Cerebellar cortex (tissue), 1 donor: ENCODE measurements at places on chromosomes 5 and 9.

GRCh38 chr9:125540497-125540896 lies 166.5 kb downstream of the MAPKAP1 start:
- DNase-seq, result no peak

- DNase-seq, result no peak
Observed at GRCh38 chr9:15293804-15294316, 13.2 kb downstream of the TTC39B start.

- no peak for DNase-seq
Observed at GRCh38 chr9:86187121-86187520, 72.3 kb downstream of the C9orf153 start.

DNA sequence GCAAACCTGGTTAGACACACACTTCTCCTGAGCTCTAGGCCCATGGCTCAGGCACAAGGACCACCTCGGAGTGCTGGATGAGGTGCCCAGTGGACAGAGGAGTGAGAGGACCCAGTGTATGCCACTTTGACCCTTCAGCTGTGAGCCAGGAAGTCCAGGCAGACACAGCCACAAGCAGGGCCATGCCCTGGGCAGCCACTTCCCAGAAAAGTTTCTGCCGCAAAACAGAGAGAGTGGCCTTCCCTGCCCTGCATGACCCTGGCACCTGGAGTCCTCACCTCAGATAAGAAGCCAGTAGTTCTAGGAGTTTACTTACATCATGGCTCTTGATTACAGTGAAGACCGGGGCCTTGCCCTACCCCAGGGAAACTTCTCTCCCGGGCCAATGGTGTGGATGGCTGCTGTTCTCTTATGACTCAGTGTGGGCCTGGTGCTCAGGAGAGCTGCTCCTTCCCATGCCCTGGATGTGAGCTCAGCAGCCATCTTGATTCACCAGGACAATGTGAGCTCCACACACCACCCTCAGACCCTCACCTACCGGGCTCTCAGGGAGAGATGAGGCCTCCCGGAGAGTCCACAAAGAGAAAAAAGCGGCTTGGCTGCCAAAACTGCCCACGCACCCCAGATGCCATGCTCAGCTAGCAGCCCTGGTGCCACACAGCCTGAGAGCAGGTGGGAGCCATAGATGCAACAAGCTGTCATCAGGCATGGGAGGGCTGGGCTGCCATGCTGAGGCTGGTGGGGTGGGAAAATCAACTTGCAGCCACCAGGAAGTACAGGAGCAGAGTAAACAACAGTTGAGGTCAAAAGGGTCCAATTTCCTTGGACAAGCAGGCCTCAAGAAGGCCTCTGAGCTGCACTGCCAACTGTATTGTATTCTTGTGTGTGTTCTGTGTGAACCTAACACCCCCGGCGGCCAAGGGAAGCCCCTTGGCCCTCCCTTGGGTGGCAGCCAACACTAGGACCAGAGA lies 11.7 kb upstream of the IRF1 start:
- no peak for DNase-seq

GRCh38 chr9:19138084-19138483 lies 10.8 kb upstream of the PLIN2 start:
- DNase-seq, result no peak
